ENCODE measurements at places on chromosomes 7 and 10.
A peak's percentile ranks its signal among the peaks of the same experiment; 100 is the strongest.

GRCh38 chr10:132916956-132917666, 25.3 kb downstream of the CFAP46 start:
- DNase-seq = no peak

DNA sequence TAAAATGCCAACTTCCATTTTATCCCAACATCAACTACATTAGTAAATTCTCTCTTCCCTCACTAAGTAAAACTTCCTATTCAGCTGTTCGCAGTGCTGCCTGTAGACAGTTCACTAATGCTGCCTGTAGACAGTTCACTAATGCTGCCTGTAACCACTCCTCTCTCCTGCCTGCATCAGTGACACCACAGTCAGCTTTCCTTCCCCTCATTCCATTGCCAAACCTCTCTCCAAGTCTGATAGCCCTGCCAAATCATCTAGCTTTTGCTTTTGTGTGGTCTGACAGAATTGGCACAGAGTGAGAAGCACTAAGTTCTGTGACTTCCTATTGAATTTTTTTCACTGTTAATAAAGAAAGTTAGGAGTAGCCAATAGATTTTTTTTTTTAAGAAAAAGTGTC, 43.0 kb upstream of the MACC1 start:
- no peak for DNase-seq

- DNase-seq = no peak
Measured at GRCh38 chr10:62496925-62497324, 122.8 kb downstream of the ZNF365 start.

DNA sequence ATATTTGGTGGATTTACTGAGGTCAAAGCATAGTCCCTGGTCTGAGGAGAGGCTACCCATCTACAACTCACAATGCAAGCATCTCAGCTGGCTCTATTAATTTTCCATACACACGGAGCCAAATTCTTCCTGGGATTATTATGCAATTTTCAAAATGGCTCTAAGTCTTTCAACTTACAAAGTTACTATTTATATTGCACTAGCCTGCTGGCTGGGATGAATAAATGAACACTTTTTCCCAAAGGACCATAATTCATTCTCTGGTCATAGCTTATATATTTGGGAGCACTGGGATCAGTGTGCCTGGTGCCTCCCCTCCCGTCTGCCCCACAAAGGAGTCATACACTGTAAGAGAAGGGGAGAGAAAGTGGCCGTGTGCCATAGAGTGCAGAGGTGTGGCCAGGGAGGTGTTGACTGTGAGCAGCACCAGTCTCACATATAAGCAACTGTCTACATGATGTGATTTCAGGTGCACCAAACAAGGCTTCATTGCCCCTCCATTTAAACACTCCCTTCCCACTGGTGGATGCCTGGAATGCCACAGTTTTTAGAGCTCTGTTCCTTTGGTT, 88.6 kb downstream of the ZNF92 start:
- DNase-seq = no peak

GRCh38 chr7:137403353-137403695, 59.8 kb upstream of the PTN start:
- no peak for DNase-seq

GRCh38 chr10:24193330-24193729, 15.6 kb upstream of the KIAA1217 start:
- no peak for DNase-seq

- DNase-seq = peak; percentile 47
Measured at GRCh38 chr7:100693312-100694097, 545 bp downstream of the GIGYF1 start.

DNA sequence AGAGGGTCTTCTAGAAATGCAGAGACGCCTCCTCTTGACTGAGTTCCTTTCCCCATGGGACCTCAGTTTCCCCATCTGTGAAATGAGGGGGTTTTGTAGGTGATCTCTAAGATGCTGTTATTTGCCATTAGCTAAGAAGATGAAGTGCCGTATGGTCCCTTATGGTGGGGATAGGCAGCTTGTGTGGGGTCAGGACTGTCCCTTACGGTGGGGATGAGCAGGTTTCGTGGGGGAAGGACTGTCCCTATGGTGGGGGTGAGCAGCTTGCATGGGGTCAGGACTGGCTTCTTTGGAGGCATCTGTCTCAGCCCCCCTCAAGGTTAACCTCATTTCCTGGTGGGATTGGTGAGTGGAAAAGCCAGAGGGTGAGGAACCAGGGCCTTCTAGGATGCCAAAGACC, 148.3 kb upstream of the GPR26 start:
- peak; percentile 24 for DNase-seq

GRCh38 chr10:20887706-20888555, 9.2 kb downstream of the NEBL start:
- DNase-seq = no peak

- DNase-seq = no peak
Measured at GRCh38 chr10:34615770-34616169, 199.3 kb downstream of the PARD3 start.

- DNase-seq = no peak
Measured at GRCh38 chr10:94046098-94046497, 52.4 kb downstream of the PLCE1 start.

DNA sequence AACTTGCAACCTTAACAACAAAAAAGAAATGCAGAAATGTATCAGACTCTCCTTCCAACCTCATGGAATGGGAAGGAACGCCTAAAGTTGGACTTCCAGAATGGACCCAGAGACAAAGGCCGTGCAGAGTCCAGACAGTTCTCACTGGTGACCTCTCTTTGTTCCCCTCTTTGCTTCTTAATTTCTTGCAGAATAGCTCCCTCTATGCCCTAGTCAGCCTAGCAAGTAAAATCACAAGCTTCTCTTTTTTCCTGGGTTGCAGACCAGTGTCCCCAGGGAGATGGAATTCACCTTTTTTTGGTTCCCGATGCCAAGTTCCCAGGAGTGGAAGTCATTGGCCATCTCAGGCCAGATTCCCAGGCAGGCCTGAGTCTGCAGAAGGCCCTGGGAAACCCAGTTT, 278.0 kb downstream of the CCSER2 start:
- no peak for DNase-seq

GRCh38 chr7:130070861-130071622, 708 bp downstream of the KLHDC10 start:
- DNase-seq = no peak

DNA sequence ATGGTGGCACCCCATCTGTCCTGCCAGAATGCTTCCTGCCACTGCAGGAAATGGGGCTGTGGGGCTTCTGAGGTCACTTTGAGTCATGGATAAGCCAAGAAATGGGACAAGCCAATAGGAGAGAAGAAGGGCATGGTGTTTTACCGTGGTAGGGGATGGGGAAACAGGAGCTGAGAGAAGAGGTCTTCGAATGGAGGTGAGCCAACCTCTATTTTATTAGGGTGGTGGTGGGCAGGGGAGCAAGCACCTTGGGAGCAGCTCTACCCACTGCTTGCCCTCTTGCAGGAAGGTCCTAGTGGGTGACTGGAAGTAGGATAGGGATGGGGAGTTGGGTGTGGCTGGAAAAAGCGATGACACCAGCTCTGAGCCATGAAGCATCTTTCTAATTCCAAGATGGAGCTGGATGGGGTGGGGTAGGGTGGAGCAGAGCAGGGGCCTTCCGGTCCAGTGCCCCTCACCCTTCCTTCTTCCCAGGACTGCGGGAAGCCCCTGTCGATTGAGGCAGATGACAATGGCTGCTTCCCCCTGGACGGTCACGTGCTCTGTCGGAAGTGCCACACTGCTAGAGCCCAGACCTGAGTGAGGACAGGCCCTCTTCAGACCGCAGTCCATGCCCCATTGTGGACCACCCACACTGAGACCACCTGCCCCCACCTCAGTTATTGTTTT, 9.1 kb downstream of the ZYX start:
- no peak for DNase-seq

DNA sequence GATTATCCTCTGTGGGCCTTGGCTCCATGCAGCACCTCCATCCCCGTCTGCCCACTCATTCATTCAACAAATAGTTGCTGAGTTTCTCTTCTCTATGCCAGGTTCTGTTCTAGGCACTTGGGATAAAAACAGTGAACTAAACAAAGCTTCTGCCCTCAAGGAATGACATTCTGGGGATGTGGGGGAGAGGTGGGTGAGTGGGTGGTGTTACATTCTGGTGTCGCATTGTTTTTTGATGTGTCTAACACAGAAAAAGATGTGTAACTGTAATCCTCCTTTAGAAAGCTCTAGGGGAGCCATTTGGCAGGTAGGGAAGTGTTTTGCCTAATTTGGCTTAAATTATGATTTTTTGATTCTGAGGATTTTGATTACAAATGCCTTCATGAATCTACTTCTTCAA, 21.4 kb downstream of the AUTS2 start:
- no peak for DNase-seq

DNA sequence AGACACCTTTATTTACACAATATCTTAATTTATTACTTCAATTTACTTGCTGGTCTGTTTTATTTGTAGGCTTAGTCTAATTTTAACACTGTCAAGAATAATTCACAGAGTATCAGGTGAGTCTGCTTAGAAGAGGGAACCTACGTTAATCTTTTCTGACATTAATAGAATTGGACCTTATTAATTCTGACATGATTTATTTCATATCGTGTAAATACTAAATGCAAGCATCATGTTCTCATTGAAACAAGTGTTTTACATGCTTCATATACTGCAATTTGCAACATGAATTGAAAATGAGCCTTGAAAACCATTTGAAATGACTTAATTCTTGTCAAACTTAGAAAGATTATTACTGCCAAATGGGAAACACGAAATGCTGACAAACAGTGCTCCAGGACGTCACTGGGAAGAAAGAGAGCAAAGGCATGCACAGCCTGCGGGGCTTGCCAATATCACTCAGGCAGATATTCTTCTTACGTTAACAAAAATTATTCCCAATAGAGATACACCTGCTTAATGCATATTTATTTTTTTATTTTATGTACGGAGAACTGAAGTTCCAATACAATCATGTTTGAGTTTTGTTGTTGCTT, 282.0 kb upstream of the AKR1E2 start:
- no peak for DNase-seq

- DNase-seq = no peak
Measured at GRCh38 chr7:106085015-106085414, 27.1 kb downstream of the SYPL1 start.

- DNase-seq = no peak
Measured at GRCh38 chr10:47016564-47016963, 105.3 kb downstream of the PTPN20 start.

GRCh38 chr10:88553116-88553752, 29.9 kb downstream of the RNLS start:
- DNase-seq = peak; percentile 57

DNA sequence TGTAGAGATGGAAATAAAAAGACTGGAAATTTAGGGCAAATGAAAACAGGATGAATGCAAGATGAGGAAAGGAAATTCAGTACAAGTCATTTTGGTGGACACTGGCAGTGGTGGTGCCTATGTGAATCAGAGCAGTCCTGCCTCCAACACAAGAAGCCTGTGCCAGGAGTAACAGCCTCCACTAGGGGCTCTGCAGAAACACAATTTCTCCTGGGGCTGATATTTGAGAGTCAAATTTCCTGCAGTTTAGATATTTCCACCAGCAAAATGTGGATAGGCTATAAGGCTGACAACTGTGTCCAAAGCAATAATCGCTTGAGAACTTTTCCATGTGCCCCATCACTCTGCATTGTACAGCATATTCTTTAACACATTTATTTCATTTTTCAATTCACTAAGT, 4.7 kb upstream of the PLXDC2 start:
- peak; percentile 51 for DNase-seq

DNA sequence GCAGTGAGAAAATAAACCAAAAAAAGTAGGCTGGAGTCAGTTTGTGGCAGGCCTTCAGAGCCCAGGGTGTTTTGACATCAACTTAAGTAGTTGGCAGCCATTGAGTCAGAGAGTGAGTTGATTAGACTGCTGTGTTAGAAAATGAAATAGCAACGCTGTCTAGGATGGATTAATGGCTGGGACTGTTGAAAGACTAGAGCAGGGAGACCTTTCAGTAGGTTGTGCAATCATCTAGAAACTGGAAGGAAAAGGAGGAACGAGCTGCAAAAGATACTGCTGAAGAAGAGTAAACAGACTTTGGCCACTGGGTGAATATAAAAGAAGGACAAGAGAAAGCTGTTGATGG, 28.6 kb upstream of the TRIL start:
- no peak for DNase-seq

GRCh38 chr10:73444457-73444856, 11.1 kb upstream of the MSS51 start:
- no peak for DNase-seq

DNA sequence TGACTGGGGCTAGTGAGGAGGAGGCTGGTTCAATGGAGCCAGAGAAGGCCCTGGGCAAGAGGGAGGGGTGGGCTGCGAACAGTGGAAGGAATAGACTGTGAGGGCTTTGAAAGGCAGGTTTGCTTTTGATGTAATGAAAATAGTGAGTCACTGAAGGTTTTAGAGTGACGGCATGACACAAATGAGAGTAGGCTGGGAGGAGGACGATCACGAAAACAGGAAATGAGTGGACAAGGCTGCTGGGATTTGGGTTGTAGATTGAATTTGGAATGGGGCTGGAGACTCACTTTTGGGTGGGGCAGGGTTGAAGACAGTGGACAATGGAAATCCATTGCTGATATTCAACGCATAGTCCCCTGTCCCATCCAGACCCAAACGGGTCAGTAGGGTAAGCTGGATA, 139.6 kb downstream of the CDH23 start:
- DNase-seq = no peak

GRCh38 chr7:22645418-22646181, 81.4 kb upstream of the IL6 start:
- no peak for DNase-seq

- DNase-seq = no peak
Measured at GRCh38 chr7:130281260-130281659, 11.7 kb upstream of the CPA4 start.

Data from ureter (tissue), 1 donor.